Epithelial cell of esophagus (primary cell): ENCODE measurements at places on chromosomes 11 and 22.

DNA sequence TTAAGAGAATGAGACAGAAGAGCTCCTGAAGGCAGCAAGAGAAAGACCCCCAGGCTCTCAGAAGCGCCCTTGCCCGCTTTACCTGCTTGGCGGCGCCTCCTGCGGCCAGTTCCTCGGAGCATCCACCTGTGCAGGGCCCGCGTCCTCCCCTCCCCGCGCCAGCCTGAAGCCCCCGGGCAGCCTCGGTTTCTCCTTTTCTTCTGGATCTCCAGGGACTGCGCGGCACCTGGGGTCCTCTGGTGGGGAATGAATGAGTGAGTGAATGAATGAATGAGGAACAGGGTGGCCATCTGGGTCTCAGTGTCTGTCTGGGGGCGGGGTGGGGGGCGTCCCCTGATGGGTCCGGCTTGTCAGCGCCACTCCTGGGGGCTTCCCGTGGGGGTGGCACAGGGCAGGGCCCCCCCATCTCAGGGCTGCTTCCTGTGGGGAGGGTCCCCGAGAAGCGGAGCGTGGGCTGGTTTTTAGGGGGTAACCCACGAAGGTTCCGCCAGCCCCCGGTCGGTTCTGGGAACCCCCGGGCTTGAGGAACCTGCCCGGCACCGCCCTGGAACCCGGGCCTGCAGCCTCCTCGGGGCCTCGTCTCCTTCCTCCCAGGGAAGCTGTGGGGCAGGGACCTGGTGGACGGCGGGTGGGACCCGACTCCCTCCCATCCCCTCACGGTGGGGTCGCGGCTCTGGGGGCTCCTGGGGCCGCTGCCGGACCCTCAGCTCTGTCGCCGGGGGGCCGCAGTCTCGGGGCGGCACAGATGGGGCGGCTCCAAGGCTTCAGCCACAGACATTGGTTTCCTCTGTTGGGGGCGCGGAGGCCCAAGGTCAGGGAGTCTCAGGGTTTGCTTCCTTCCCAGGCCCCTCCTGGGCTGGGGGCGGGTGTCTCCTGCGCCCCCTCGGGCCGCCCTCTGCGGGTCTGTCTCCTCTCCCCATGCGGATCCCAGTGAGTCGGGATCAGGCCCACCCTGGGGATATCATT, 8.3 kb upstream of the KRTAP5-7 start:
- DNase-seq: no peak

- no peak for DNase-seq
Measured at GRCh38 chr22:36184433-36185025, 17.1 kb downstream of the APOL4 start.

DNA sequence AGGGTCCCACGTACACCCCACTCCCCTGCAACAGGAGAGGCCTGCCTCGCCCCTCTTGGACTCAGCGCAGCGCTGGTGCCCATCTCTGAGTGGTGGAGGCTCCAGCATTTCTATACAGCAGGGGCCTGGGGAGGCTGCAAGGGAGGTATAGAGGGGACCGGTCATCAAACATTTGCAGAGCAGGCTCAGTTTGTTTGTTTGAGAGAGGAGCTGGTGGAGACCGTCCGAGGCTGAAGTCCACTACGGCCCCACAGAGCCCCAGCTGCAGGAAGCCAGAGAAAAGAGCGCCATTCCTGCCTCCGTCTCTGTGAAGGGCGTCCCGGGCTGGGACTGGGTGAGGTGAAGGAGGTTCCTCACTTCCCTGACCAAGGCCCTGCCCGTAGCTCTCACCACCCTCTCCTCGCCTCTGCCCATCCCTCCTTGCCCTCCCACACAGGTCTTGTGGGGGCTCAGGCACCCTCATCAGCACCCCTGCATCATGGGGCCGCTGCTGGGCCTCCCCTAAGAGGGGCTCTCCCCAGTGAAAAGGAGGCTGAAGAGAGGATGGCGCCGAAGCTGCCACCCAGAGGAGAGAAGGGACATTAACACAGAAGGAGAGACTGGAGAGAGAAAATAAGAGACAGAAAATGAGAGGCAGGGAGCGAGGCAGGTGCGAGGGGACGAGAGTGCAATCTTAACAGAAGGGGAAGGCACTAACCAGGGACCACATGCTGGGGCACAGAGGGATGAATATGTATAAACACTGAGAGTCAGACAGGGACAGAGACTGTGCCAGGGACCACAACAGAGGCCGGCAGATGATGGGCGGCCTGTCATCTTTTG, 24.5 kb downstream of the RPUSD4 start:
- DNase-seq: no peak

DNA sequence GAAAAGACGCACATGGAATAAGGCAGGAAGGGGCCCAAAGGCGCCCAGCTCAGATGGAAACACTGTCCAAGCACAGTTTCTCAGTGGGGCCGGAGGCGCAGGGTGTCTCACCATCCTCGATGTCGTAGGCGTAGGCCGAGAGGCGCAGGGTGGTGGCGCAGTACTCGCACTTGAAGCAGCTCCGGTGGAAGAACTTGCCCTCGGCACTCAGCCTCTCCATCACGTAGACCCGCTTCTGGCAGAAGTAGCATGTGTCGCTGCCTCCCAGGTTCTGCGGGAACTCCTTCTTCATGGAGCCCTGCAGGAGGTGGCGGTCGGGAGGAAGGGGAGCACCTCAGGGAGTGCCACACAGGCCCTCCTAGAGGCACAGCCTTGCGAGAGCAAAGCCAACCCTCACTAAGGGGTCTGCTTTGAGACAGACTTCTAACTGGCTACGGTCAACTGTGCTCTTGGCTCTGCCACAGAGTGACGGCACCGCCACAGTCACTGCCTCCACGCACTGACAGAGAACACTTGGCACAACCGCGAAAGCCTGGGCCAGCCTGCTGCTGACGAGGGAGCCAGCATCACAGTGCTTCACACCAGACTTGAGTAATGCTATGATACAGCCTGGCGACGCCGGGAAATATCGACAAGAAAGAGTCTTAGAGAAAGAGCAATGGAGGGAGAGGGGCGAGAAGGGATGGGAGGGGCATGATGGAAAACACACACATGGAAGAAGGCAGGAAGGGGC, 97.6 kb upstream of the BID start:
- DNase-seq: no peak

- no peak for DNase-seq
Measured at GRCh38 chr11:106271086-106271485, 193.6 kb downstream of the AASDHPPT start.

GRCh38 chr11:115916608-115917007, 412.4 kb upstream of the CADM1 start:
- DNase-seq: no peak

DNA sequence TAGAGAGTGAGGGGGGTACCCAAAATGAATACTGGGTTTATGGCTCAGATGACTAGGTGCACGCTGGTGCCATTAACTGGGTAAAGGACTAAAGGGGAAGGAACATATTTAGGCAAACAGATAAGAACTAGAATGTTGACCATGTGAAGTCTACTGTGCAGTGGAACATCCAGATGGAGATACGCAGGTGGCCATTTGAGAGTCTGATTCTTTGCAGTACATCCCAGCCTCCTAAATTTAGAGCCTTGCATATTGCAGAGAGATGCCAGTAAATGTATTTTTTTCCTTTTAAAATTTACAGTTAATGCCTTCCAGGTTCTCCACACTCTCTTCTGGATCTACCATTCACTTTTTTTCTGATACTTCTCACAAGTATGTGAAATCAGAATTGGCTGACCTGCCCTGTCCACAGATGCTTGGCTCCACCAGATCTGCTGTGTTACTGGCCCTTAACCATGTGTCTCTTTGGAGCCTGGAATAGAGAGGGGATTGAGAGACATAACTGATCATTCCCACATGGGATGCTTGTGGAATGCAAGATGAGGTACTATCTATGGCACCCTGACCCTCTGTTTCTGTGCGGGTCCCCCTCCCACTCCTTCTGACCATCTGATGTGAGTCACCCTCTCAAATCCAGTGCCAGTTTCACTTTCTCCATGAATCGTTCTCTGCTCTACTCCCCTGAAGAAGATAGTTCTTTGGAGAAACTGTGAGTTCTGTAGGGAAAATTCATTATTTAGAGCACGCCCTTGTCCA, 77.0 kb upstream of the NCAM1 start:
- DNase-seq: no peak

- no peak for DNase-seq
Measured at GRCh38 chr11:44071157-44071556, 5.1 kb downstream of the ACCS start.

- DNase-seq: no peak
Measured at GRCh38 chr11:76365038-76365679, 15.8 kb downstream of the THAP12 start.

DNA sequence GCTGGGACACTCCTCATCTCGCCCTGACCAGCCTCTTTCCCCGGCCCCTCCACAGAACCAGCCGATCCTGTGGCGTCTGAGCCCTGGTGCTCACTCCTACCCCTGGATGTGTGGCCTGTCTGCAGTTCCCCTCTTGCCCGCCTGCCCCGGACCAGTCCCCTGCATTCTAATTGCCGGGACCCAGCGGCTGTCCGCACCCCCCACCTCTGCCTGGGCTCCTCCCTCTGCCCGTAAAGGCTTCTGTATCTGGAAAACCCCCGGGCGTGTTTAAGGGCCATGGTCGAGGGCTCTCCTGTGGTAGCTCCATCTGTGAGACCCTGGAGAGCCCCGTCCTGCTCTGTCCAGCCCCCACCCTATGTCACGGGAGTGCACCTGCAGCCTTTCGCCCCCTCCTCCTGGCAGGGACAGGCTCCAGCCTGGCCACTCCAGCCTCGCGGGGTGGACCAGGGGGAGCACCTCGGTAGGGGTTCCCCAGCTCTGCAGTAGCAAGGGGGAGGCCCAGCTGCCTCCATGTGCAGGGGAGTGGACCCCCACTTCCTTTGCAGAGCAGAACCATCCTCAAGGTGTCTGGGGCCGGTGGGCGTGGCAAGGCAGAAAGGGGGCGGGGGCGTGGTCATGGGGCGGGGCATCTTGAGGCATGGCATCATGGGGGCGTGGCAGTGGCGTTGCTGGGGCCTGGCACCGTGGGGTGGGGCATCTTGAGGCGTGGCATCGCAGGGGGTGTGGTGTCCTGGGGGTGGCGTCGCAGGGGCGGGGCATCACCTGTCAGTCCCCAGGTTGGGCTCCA, 430.4 kb downstream of the TBC1D22A start:
- DNase-seq: no peak

- DNase-seq: no peak
Measured at GRCh38 chr11:85863855-85864254, 8.7 kb downstream of the CCDC83 start.

- no peak for DNase-seq
Measured at GRCh38 chr11:41284354-41284753, 175.1 kb downstream of the LRRC4C start.

DNA sequence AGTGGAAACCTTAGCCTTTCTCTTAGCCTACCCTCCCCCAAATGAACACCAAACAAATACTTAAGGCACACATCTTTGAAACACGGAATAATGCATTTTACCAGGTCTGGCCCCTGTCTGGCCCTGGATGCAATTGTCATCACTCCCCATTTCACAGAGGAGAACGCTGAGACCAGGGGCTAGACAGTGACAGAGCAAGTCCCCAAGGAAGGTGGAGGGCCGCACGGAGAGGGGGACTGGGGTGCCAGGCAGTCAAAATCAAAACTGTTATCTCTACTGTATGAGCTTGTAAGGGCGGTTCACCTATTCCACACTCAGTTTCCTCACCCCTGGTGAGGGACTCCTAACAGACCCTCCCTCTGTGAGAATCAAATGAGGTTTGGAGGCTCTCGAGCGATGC, 414.2 kb downstream of the SOX6 start:
- no peak for DNase-seq

- DNase-seq: no peak
Measured at GRCh38 chr11:126335463-126335760, 20.1 kb upstream of the ST3GAL4 start.

DNA sequence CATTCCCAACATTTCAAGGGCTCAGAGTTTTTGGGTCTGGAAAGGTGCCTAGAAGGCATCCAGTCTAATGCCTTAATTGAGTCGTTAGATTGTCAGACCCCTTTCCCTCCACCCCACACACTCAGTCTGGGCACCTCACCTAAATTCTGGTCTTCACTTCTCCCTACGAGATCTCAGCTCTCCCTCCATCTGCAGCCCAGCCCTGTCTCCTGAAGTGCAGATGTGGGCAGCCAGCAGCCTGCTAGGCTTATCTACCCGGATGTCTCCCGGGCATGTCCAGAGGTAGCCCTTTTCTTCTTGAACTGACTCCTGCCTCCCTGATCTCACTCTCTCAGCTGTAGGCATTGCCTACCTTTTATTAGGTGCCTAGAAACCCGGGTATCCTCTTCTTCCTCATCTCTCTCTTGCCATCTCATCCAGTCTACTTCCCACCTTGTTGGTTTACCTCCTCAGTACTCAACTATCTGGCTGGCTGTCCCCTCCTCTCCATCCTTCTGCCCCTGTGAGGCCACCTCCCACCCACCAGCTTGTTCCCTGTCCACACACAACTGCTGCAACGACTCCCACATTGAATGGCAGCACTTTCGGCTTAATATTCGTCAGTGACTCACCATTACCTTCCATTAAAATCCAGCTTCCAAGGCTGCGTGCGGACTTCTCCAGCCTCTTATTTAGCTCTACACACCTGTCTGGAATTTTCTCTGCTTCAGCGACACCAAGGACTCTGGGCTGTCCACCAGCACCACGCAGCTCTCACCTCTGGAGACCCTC, 6.2 kb downstream of the SEPTIN3 start:
- no peak for DNase-seq

DNA sequence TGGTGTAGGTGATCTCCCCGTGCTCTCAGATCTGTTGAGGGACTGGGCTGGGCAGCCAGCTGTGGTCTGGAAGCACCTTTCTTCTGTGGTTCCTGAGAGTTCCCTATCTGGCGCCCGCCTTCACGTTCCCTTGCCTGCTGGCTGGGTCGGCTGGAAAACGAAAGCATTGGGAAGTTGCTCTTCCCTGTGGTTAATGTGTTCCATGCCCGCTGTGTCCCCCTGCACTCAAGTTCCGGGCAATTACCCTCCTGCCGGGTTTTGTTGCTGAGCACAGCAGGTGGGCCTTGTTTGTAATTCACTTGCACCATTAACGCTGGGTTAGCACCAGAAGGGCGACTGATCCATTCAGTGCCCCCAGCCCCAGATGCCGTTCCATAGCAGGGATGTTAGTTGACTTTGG, 134.1 kb downstream of the GRIK4 start:
- DNase-seq: no peak

DNA sequence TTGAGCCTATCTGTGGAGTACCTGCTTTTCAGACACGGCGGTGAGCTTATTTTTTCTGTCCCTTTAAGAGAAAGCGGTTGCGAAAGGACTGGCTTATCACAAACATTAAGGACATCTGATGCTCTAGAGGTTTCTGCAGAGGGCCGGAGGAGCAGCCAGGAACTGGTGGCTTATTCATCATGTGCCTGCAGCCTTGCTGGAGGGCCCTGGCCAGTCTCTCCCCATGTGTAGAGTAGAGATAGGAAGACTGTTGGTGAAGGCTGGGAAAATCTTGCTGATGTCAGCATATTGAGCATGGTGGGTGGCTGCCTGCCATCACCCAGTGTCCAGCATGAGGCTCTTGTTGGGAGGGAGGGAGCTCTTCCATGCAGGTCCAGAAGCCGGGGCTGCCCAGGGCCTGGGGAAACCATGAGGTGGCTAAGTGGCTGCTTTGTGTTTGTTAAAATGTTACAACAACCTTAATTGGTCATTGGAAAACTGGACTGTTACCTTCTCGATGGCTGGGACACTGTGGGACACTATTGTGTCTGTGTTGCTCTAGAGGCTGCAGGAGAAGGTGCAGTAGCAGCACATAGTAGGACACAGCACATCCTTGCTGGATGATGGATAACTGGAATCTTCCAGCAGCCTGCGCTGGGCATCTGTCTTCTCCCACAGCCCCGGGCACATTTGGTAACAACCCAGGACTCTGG, 54.3 kb downstream of the TSPAN18 start:
- no peak for DNase-seq

- peak; percentile 18 for DNase-seq
Measured at GRCh38 chr11:22432291-22433093, 94.3 kb downstream of the SLC17A6 start.
